SIG-M5 (cell line): ENCODE measurements at places on chromosomes 5 and 9.

DNA sequence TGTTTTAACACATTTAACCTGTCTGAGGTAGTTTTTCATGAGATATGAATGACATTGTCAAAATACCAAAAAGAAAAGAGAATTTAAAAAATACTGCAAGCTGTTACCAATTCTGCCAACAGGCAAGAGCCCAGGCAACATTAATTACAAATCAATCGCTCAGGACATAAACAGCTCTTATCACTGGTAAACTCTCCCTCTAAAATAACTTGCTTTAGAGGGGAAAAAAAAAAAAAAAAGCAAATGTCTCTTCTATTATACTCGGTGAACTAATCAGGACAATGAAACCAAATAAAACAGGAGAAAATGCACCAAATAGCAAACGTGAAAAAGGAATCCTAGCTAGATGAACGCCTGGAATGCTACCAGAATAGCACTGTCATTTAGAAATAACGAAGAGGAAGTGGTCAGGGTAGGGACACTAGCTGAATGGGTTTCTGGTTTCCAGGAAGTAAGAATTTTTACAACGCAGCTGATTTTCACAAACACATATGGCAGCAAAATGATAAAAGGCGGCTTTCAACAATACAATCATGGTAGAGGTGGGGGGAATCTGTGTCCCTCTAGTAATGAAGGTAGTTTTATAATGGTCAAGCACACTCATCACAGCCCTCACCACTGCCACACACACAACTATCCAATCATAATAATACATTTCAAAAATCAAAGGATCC, 94.9 kb downstream of the DENND1A start:
- peak; percentile 16 for DNase-seq

DNA sequence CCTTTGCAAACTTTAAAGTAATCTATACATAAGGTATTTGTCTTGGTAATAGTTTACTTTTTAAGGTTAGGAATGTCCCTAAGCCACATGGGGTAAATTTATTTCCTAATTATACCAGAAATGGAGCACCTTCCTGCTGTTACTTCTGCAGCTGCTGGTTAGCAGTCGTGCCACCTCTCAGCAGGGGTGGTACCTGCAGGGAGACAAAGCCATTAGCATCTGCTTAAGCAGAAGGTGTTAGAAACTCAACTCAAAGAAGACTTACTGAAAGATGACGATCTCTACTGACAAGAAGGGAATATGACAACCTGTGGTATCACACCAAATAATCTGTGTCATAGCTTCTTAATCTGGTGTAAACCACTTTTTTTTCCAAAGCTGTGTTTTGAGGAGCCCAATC, 173.7 kb downstream of the BRINP1 start:
- no peak for DNase-seq

GRCh38 chr9:37436540-37436939, 14.0 kb downstream of the GRHPR start:
- no peak for DNase-seq

DNA sequence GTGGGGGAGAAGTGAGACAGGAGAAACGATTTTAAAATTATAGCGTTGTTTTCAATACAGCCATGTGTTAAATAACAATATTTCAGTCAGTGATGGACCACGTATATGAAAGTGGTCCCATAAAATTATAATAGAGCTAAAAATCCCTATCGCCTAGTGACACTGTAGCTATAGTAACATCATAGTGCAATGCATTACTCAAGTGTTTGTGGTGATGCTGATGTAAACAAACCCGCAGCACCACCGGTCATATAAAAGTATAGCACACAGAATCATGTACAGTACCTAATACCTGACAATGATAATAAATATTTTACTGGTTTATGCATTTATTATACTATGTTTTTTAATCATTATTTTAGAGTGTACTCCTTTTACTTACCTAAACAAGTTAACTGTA, 407.4 kb upstream of the SEMA6A start:
- no peak for DNase-seq

DNA sequence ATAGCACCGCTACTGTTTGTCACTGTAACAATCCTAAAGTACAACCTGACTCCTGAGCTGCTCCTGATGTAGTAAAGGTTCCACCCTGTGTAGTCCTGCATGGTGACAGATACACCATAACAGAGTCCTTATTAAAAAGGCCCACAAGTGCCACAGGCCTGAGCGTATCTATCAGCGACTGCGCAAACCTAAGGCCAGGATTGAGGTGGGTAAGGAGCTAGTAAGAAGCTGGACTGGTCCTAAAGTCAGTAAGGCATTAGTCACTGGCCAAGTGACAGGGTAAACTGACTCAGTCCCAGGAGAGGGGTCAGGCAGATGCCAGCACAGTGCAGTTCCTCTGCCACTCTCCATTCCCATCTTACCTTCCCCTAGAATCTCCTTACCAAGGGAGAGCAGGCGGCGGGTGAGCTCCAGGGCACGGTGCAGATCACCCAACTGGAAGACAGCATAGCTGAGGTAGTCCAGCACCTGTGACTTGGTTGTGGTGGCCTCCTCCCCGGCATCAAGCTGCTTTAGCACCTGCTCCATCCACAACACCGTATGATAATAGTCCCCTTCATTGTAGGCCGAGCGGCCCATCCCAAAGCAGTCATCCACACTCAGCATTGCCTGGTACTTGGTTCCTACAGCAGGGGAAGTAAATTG, 17.6 kb downstream of the P4HA2 start:
- no peak for DNase-seq

DNA sequence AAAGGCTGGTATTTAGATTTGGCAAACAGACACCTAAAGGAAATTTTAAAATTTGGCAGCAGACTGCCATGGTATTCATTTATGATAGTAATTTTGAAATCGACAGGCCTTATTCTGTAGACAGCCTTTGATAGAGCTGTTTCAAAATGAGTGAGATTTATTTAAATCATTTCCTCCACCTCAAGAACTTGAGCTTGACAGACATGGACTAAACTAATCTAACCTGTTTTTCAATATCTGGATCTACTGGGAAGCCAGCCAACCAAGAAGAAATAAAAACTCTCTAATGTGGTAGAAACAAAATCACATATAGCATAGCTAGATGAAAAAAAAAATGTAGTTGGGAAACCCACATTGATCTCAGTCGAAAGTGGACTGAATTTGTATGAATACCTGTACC, 56.9 kb upstream of the RASA1 start:
- DNase-seq = no peak

DNA sequence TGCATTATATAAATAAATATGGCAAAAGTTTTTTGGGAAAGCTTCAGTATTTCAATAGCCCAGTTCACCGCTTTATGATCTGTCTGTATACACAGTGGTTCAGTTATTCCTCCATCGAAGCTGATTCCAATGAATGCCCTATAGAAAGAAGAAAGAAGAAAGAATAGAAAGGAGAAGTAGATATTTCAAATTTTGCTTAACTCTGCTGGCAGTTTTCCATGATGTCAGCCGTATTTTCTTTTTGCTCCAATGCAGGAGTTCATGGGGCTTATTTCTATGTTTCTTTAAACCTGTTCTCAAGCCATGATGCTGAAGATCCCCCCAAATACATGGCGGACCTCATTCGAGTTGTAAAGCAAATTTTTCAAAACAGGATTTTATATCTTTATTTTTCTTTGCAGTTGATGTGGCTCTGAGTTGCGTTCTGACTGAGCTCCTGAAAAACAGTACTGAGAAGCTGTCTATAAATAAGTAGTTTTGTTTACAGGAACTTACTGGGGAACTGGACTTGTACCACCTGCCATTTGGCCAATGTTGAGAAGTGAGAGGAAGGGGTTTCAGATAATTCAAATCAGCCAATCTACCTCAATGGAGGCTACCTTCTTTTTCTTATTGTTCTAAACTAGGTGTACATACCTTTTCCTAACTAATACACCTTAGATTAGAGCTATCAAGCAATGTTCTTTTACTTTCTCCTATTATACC, 418.5 kb upstream of the MEF2C start:
- DNase-seq = no peak

DNA sequence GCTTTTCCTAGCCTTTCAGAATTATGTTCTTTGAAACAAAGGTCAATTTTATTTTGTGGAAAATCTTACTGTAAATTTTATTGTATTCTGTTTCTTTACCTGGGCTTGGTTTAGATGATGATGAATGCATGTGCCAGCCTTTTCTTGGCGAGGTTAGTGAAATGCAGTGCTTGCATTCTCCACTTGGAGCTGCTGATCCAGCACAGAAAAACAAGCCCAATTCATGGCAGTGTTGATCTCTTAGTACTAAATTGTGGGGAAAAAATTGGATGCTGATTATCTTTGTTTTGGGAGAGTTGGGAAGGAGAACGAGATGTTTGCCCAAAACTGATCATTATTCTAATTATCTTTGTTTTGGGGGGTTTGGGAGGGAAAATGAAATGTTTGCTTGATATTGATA, 3.7 kb downstream of the HABP4 start:
- DNase-seq = no peak

GRCh38 chr5:113367586-113367985, 67.2 kb downstream of the TSSK1B start:
- no peak for DNase-seq

- no peak for DNase-seq
Observed at GRCh38 chr5:144361406-144361805, 190.7 kb downstream of the KCTD16 start.

DNA sequence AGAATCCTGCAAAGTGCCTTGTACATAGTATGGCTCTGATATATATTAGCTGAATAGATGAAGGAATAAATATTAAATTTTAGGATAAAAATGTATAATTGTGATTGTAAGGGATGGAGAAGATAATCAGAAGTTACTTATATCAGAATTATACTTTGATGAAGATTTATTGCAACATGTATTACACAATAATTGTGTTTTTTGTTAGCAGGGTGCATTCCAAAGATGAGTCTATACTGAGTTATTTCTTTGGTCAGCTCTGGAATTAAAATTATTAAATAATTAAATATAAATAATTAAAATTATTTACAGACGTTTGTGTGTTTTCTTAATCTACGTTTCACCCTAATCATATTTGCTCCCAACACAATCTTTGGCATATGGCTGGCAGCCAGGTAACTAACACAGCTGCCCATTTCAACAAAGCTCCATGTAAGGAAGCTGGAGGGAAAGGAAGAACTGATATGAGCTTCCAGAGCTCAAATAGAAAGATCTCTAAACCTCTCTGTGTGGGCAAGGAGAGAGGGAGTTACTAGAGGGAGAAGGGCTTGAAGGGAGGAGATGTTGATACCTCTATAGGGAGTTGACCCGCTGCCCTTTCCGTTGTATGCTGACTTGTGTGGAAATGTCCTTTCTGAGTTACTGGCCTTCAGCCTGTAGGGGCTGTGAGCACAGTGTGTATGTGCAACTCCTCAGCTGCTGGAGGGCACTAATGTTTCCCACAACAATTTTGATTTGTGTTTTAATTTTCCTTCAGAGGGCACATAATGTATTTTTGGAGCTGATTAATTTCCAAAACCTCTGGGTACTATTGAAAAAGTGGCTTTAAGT, 403.4 kb downstream of the MAN2A1 start:
- no peak for DNase-seq

DNA sequence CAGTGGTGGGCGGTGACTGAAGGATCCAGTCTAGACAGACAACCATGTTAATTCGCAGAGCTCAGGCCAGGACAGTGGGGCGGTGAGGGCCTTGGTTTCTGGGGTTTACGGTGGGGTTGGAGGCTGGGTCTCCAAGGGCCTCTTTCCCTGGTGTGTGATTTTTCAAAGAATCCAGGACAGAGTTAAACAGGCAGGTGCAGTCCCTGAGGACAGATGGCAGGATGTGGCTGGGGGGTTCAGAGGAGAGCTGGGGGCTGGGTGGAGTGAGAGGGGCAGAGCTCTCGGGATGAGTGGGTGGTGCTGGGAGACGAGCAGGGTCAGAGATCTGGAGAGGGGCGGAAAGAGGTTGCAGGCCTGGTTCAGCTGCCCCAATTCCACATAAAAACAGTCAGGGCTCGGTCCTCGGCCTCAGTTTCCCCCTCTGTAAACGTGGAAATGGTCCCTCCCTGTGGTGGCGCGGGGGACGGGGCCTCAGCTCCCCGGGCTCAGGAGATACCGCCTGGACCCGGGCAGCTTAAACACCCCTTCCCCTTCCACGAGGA, 145.9 kb downstream of the GAPVD1 start:
- DNase-seq = no peak

GRCh38 chr5:171965745-171966144, 40.7 kb downstream of the FBXW11 start:
- peak; percentile 9 for DNase-seq

DNA sequence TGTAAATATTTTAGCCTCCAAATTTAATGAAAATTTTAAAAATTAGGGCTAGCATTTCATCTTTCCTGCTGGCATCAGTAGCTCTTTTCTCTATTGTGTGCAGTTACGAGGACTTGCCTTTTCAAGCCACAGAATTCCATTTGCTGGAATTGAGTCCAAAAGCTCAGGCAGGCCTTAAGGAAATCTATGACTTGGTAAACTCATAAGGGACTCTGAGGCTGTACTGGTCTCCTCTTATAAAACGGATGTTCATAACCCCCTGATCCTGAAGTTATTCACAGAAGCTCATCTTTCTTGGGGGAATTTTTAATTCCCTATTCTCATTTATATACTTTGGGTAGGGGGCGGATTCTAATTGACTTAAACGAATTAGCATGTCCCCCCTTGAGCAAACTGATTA, 23.4 kb downstream of the ANKRA2 start:
- DNase-seq = no peak

DNA sequence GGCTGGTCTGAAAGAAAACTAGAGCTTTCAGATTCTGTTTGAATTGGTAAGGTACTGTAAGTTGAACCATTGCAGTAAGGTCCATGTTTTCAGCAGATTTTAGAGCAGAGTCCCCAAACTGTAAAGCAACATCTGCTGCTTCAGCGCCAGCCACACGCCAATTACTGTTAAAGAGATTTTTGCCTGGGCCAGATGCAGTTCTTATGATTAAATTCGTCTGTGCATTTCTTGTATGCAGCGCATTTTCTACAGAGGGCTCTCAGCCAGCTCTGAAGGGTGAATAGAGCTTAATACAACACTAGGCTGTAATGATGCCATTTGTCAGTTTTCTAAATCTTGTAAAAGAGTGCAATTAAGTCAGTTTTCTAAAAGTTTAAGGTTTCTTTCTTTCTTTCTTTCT, 246.3 kb downstream of the COX7C start:
- DNase-seq = no peak

GRCh38 chr5:163360656-163361055, 76.7 kb upstream of the CCNG1 start:
- DNase-seq = no peak

- DNase-seq = no peak
Observed at GRCh38 chr5:172603251-172603806, 37.7 kb upstream of the NEURL1B start.

GRCh38 chr5:140043508-140043872, 391 bp upstream of the NRG2 start:
- DNase-seq = no peak
